ENCODE measurements at places on chromosomes 1 and 21.

DNA sequence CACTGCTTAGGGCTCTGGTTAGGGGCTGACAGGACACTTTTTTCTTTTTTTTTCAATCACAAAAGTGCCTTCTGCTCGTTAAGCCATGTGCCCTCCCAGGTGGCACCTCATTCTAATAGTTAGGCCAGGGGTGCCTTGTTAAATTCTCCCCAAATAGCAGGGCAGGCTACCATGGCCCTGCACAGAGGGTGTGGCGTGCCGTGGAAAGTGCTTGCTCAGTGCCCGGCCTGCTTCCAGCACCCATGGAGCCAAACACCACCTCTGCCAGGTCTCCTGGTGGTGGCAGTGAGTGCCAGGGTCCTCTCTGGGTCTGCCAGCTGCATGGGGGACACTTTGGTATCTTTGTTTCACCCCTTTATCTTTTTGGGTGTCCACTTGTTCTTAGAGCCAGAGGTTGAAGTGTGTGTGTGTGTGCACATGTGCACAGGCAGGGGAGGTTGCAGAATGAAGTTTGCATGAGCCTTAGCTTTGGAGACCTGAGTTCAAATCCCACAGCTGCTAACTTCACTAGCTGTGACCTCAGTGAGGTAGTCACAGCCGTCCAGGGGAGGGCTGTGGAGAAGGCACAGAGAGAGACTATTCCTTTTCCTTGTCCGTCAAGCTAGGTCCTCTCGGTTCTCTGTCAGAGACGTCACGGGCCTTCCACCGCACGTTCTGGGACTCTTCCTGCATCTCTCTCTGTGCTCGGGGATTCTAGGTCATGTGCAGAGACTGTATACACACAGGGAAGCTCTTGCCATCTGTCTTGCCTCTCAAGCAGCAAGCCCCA, 39.9 kb upstream of the CSF3R start:
- DNase-seq, result no peak

DNA sequence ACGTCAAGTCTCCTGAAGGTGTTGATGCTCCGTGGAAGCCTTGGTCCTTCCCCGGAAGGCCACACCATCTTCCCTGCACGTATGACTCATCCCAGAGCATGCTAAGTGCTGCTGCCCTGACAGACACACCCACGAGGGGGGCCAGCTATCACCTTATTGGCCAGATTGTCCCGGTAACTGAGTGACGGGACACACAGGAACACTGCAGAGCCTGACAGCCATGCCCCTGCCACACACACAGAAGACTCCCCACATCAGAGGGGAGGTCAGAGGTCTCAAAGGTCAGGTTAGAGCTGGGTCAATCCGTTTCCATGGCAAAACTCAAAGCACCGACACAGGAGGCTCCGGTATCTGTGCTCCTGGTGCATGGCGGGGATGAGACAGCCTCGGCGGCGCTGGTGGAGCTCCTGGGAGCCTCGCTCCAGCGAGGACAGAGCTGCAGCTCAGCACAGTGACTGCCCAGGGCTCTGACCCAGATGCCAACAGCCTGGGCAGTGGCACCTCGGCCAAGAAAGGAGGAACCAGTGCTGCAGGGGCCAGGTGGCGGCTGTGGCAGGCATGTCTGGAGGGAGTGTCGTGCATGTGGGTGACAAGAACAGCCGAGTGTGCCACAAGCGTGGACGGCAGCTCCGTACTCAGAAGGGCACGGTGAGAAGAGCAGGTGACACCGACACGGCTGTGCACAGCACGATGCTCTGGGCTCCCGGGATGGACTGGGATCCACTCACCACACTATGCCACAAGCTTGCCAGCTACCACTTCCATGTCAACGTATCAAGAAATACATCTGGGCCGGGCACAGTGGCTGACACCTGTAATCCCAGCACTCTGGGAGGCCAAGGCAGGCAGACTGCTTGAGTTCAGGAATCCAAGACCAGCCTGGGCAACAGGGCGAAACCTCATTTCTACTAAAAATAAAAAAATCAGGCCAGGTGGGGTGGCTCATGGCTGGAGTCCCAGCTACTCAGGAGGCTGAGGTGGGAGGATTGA, 14.8 kb upstream of the TMEM240 start:
- no peak for DNase-seq

DNA sequence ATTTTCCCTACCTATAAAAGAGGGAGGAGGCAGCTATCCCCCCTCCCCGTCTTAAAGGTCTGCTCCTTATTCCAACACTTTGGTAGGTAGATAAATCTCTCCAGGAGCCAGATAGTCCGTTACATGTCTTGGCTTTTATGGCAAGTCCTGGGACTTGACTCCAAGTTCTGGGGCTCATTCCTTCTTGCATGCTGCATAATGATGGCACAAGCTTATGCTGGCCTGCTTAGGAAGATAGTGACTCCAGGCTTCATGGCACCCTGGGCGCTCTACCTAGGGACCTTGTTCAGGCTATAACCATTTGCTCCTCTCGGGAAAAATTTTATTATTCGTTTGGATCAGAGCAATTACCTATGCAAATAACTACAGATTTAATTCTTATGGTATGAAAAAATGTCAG, 3.7 kb downstream of the SLAMF1 start:
- DNase-seq, result no peak

DNA sequence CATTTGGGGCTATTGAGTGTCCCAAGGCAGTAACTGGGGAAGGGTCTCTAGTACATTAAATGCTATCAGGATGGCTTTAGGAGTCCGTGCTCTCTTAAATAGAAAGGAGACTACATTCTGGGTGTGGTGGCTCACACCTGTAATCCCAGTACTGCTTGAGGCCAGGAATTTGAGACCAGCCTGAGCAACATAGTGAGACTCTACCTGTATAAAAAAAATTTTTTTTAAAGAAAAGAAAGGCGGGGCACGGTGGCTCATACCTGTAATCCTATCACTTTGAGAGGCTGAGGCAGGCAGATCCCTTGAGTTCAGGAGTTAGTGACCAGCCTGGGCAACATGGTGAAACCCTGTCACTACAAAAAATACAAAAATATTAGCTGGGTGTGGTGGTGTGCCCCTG, 21.5 kb downstream of the OSBPL9 start:
- DNase-seq, result no peak

DNA sequence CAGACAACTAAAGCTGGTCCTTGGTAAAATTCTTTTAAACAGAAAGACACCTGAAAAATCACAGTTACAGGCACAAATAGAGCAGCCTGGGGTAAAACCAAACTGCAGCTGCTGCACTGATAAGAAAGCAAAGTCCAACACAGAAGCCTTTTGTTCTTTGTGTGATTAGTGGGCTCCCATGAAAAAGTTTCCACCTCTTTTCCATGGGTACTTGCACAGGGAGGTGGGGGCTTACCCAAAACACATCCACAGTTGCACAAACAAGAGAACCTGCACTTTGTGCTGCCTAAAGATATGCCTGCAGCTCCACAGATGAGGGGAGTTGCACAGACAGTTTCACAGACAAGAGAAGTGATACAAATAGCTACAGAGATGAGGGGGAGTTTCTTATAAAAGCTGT, 106.7 kb upstream of the SLC5A9 start:
- no peak for DNase-seq

GRCh38 chr1:47655521-47656300, 217.9 kb downstream of the FOXD2 start:
- DNase-seq, result no peak

DNA sequence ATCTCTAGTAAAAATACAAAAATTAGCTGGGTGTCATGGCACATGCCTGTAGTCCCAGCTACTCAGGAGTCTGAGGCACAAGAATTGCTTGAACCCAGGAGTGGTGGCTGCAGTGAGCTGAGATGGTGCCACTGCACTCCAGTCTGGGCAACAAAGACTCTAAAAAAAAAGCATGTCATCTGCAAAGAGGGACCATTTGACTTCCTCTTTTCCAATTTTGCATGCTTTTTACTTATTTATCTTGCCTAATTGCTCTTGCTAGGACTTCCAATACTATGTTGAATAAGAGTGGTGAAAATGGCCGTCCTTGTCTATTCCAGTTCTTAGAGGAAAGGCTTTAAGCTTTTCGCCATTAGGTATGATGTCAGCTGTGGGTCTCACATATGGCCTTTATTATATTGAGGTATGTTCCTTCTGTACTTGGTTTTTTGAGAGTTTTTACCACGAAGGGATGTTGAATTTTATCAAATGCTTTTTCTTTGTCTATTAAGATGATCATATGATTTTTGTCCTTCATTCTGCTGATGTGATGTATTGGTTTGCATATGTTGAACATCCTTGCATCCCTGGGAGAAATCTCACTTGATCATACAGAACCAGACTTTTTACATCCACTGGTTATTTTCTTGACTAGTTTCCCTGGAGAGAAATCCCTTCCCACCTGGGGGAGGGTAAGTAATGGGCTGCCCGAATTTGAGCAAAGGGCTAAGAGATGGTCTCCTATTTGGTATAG, 17.0 kb upstream of the RAP1GAP start:
- no peak for DNase-seq

GRCh38 chr1:237287876-237288521, 246.0 kb downstream of the RYR2 start:
- DNase-seq, result no peak

DNA sequence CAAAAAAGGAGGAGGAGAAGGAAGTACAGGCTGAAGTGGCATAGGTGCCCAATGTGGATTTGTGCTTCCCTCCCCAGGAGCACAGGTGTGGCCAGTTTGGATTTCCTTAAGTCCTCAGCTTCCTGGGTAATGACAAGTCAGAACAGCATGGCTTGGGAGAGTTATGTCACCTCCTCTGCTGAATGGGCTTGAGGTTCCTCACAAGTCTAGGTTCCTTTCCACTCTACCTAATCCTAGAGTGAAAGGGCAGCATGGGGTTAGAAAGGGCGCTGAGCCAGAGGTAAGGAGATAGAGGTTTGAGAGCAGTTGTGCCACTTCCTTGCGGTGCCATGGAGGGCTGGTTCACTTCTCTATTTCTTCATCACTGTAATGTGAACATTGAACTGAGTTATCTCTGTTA, 35.5 kb upstream of the IL20 start:
- DNase-seq, result peak; percentile 76

GRCh38 chr1:207286786-207287468, 34.6 kb upstream of the CD55 start:
- no peak for DNase-seq

- no peak for DNase-seq
Observed at GRCh38 chr21:15066123-15066575, 1.3 kb upstream of the NRIP1 start.

DNA sequence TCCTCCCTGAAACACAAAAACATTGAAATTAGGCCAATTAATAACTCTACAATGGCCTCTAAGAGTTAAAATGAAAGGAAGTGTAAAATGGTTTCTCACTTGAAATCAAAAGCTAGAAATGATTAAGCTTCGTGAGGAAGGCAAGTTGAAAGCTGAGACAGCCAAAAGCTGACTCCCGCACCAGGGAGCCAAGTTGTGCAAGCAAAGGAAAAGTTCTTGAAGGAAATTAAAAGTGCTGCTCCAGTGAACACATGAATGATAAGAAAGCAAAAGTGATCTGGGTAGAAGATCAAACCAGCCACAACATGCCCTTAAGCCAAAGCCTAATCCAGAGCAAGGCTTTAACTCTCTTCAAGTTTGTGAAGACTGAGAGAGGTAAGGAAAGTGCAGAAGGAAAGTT, 22.8 kb downstream of the CYYR1 start:
- no peak for DNase-seq

GRCh38 chr1:85628791-85629531, 48.4 kb downstream of the CCN1 start:
- DNase-seq, result peak; percentile 93

DNA sequence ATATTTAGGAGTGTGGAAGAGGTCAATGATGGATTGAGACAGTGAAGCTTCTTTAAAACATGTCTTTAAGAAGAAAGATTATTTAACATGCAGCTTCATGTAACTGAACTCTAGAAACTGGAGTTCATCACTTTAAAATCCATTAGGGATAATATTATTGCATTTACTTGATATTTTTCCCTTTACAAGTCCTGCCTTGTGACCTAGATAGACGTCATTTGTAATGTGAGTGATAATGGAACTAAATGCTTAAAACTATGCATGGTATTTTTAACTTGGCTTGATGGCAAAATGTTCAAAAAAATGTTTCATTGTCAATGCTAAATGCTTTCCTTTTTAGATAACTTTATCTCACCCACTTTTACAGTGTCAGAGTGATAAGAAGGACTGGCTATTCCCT, 723.7 kb downstream of the RWDD3 start:
- no peak for DNase-seq
